HCT116 (cell line): ENCODE measurements at places on chromosomes 6 and 20. TPM values are rescaled to one million over a fixed set of nuclear protein-coding genes. Genes with fewer than 3 reads are reported as not detected.
A peak's percentile ranks its signal among the peaks of the same experiment; 100 is the strongest.

Gene KCNB1
- total RNA-seq = 0.79 TPM

Gene DPPA5
- not detected for total RNA-seq

Gene TRIM15
- total RNA-seq = 6.5 TPM

DNA sequence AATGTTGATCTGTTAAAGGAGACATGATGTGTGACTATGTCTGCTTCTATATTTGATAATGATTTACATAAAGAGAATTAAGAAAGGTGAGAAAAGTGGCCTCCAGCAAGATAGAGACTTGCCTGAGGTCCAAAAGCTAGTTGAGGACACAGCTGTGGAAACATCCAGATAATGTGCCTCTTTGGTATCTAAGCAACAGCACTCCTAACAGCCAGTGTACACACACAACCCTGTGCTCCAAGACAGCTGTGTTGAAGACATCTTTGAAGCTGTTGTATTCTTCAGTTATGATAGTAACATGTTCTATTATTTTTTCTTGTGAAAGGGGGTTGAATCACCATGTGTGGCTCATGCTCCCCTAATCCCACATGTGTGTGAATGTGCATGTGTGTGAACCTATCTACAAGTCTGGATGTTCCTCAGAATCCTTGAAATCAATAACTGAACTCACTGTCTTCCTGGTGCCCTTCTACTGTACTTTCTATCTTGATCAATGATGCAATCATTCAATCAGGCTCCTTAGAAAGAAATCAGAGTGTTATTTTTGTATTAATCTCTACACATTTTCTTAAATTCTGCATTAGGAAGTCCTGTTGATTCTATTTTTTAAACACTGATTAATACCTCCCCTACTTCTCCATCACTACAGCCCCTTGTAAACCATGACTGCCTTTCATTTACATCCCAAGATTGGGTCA, 116.7 kb upstream of the SSTR4 start:
- H3K4me1 ChIP-seq = no peaks in the 10 kb centered on the region
- no peak overlapping the region for H3K4me3 ChIP-seq
- no peak overlapping the region for H3K27ac ChIP-seq

- no peak for DNase-seq
- peaks cover 8% of the 10 kb centered on the region; the same call in 1 of the 2 replicates for H3K4me1 ChIP-seq
- H3K27ac ChIP-seq = no peak overlapping the region
- H3K36me3 ChIP-seq = no peaks in the 10 kb centered on the region
- no peaks in the 10 kb centered on the region for H3K27me3 ChIP-seq
- H3K4me3 ChIP-seq = no peak overlapping the region
These were observed 247.4 kb downstream of the CD109 start for GRCh38 chr6:73943411-73943810.

DNA sequence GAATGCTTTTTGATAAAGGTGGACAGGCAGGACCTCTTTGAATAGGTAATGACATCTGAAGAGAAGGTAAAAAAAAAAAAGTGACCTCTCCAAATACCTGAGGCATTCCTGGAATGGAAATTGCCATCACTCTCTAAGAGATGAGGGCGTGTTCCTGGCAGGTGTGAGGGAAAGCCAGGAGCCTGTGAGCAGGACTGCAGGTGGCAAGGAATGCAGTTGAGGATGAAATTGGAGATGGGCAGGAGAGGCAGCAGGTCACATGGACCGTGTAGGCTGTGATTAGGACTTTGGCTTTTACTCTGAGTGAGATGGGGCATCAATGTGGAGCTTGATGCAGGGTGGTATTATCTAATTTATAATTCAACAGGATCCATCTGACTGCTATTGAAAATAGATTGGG, 227.4 kb downstream of the LRFN2 start:
- H3K27ac ChIP-seq = no peak overlapping the region
- no peaks in the 10 kb centered on the region for H3K36me3 ChIP-seq
- H3K4me1 ChIP-seq = no peaks in the 10 kb centered on the region; the same call in 1 of the 2 replicates
- no peak overlapping the region for H3K4me3 ChIP-seq

DNA sequence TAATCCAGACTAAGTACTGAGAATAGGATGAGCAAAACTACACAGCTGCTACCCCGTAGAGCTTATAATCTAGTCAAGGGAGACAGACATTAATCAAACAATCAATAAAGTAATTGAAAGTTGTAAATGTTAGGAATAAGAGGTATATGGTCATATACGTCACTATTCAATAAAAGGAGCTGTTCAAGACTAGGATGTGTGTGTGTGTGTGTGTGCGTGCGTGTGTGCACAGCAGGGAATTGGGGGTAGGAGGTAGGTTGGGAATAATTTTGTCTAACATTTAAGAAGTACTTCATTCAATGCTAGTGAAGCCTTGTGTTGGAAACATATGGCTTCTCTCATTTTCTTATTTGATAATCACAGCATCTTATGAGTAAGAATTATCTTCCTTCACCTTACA, 41.8 kb downstream of the SESN1 start:
- no peaks in the 10 kb centered on the region for H3K4me1 ChIP-seq
- no peak for DNase-seq
- H3K27me3 ChIP-seq = no peaks in the 10 kb centered on the region
- H3K27ac ChIP-seq = no peak overlapping the region

DNA sequence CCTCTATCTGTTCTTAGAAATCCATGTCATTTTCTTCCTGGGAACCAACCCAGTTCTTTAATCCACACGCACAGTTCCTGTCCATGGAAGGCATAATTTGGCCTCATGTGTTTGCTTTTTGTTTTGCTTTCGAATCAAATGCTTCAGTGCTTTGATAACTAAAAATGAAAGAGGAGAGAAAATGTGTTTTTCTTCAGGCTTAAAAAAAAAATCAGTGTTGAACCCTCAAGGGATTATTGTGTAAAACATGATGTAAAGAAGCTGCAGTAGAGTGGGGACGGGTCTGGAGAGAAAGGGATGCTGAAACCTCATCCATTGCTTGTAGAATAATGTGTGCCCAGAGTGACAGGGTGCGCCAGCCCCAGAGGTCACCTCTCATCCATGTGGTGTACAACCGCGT, 197.5 kb upstream of the JARID2 start:
- H3K27me3 ChIP-seq = no peaks in the 10 kb centered on the region
- no peaks in the 10 kb centered on the region for H3K36me3 ChIP-seq
- no peak overlapping the region for H3K4me3 ChIP-seq
- no peak overlapping the region for H3K27ac ChIP-seq

DNA sequence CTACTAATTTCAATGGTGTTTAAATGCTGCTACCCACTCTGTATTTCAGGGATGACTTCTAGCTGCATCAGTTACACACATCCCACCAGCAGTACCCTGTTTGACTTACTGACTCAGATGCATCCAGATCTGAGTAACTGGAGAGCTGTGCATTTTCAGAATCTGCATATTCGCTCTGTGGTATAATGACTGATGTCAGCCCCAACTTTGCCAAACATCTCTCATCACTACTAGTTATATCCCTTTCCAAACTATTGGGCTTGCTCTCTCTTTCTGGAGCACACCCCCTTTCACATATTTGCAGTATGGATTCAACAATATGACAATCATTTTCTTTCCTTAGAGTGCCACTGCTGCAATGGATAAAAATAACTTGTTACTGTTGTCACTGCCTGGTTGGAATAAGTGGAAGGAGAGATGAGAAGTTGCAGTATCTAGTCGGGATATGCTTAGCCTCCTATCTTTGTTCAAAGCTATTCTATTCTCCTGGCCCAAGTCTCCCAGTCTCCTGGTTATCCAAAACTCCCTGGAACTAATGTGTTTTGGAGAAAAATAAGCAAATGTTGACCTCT, 3.3 kb upstream of the RSPO3 start:
- no peak for DNase-seq
- H3K27me3 ChIP-seq = peaks cover 32% of the 10 kb centered on the region
- H3K4me3 ChIP-seq = no peak overlapping the region

- no peaks in the 10 kb centered on the region for H3K36me3 ChIP-seq
- no peak for DNase-seq
- no peak overlapping the region for H3K4me3 ChIP-seq
- no peaks in the 10 kb centered on the region for H3K27me3 ChIP-seq
- no peaks in the 10 kb centered on the region for H3K4me1 ChIP-seq
These were observed 66.0 kb upstream of the RALY start for GRCh38 chr20:33927724-33928123.

GRCh38 chr6:2792330-2793110, 27.3 kb downstream of the WRNIP1 start:
- H3K27me3 ChIP-seq = no peaks in the 10 kb centered on the region
- DNase-seq = peak; percentile 27
- H3K27ac ChIP-seq = no peak overlapping the region
- no peak overlapping the region for H3K4me3 ChIP-seq

GRCh38 chr6:50822078-50822476, 3.4 kb downstream of the TFAP2B start:
- H3K27ac ChIP-seq = no peak overlapping the region
- no peak overlapping the region for H3K4me3 ChIP-seq
- no peak for DNase-seq
- H3K4me1 ChIP-seq = no peaks in the 10 kb centered on the region
- H3K36me3 ChIP-seq = no peaks in the 10 kb centered on the region
- H3K27me3 ChIP-seq = no peaks in the 10 kb centered on the region

DNA sequence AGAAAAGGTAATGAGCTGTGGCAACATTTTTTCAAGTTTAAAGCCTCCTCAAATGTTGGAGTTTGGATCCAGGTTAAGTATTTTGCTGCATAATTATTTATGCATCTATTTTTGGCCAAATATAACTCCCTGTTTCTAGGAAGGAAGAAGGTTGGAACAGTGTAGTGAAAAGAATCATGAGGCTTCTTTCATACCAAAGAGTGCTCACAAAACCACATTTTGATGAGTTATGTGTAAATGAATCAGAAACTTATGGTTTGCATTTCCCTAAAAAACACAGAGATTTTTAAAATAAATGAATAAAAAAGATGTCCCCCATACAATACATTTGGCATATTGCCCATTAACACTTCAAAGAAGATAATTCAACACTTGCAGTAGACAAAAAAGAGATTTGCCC, 246.9 kb upstream of the PRDM1 start:
- DNase-seq = no peak
- H3K36me3 ChIP-seq = no peaks in the 10 kb centered on the region
- no peaks in the 10 kb centered on the region for H3K27me3 ChIP-seq
- H3K4me1 ChIP-seq = no peaks in the 10 kb centered on the region
- H3K4me3 ChIP-seq = no peak overlapping the region

DNA sequence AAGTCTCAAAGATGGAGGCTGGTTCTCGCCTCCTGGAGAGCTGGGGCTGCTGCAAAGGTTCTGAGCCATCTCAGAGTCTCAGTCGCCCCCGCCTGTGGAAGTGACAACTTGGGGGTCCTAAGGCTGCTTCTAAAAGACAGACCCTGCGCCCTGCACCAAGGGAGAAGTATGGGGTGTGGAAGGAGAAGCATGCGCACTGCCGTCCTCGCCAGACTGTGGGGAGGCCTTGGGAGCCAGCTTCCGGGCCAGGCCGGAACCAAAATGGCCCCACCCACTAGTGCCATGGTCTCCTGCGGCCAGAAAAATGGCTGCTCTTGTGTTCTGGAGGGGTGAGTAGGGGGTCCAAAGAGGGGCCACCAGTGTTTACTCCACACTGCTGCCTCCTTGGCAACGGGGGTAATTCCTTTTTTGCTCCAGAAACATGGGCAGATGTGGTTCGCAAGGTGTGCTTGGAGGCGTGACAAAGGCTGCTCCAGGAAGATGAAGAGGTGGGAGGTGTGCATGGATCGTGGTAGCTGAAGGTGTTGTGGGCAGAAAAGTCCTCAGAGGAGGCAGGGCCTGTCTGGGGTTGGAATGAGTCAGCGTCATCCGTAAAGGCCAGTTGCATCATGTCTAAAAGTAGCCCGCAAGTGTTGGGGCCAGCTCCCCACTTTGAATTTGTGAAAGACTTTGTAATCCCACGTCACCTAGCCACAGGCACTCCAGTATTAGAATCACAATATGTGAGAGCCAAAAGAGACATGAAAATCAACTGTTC, 329.8 kb upstream of the SOX4 start:
- peaks cover 8% of the 10 kb centered on the region; the same call in 1 of the 2 replicates for H3K4me1 ChIP-seq
- no peak for DNase-seq
- H3K4me3 ChIP-seq = no peak overlapping the region
- H3K27ac ChIP-seq = no peak overlapping the region
- no peaks in the 10 kb centered on the region for H3K36me3 ChIP-seq
- H3K27me3 ChIP-seq = no peaks in the 10 kb centered on the region

DNA sequence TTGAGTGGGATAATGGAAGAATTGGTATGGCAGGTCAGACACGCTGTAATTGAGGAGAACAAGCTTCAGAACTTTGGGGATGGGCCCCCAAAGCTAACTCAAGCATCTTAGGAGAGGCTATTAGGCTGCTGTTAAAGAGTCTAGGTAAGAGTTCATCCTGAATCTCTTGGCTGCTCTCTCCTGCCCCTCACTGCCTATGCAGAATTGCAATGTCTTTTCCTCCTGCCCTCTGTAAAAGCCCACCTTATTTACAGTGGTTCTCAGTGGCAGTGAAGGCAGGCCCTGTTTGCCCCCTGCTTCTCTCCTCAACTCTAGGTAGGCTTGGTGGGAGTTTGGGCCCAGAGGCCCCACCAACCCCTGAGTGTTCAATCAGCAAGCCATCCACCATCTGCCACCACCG, 55.0 kb downstream of the LYRM2 start:
- H3K4me3 ChIP-seq = no peak overlapping the region
- no peak overlapping the region for H3K27ac ChIP-seq
- no peaks in the 10 kb centered on the region for H3K36me3 ChIP-seq
- no peaks in the 10 kb centered on the region for H3K4me1 ChIP-seq

DNA sequence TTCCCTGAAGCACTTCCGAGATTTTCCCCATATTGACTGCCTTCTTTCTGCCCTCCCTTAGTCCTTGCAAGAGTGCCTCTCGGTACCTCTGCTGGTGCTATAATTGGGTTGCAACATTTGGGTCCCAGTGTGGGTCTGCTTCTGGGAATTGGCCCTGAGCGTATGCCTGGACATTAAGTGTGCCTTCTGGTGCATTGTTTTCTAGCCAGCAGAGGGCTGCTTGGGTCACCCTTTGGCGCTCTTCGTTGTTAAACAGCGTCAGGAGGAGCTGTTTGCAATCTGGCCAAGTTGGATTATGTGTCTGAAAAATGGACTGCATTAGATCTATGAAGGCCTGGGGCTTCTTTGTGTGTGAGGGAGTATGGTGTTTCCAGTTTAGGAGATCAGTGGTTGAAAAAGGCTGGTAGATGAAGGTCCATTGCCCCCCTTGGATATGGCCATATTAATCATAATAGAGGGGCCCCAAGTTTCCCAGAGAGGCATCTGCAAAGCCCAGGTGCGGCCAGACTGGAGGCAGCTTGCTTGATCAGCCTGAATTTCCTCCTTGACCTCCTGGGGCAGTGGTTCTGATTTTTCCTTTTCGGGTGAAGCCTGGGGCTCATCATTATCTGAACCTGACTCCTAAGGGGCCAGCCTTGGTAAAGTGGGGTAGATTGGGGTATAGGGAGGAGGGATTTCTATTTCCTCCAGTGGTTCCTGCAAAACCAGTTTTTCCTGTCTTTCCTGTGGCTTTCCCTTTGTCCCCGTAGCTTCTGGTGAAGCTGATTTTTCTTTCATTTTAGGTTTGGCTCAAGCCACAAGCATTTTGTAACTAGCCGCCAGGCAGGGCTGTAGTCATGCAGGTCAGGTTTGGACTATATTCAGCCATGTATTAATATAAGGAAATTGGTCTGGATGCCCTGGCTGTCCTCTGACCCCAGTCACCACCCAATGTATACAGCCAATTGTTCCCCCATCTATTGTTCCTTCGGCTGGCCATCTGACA, 85.4 kb upstream of the GPR6 start:
- peaks cover 14% of the 10 kb centered on the region for H3K4me1 ChIP-seq

GRCh38 chr20:47278907-47279348, 77.6 kb downstream of the ZMYND8 start:
- H3K36me3 ChIP-seq = peaks cover 31% of the 10 kb centered on the region
- H3K4me1 ChIP-seq = peaks cover 47% of the 10 kb centered on the region
- peak; percentile 68 for DNase-seq
- H3K4me3 ChIP-seq = no peak overlapping the region
